Anterior cingulate cortex (tissue), 58 donors: ENCODE measurements at places on chromosomes 2 and 18.

GRCh38 chr2:33051586-33052360 is 105.0 kb downstream of the LTBP1 start:
- no peak for DNase-seq

- DNase-seq = no peak
Observed at GRCh38 chr2:69781321-69782248, 39.7 kb downstream of the ANXA4 start.

DNA sequence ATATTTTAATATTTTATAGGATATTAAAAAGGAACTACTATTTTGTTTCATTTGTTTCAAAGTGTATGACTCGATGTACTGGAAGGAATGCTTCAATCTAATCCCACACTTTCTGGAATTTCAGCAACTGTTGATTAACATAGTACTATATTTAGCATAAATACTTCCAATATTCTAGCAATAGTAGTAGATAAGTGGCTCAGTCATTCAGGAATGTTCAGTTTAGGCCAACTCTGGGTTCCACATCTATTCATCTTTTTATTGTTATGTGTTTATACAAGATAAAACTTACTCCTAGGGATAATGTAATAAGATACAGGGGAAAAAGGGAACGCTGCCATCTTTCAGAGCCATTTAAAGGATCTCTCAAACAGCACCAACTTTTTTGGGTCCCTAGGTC is 22.3 kb upstream of the ORC2 start:
- DNase-seq = no peak

DNA sequence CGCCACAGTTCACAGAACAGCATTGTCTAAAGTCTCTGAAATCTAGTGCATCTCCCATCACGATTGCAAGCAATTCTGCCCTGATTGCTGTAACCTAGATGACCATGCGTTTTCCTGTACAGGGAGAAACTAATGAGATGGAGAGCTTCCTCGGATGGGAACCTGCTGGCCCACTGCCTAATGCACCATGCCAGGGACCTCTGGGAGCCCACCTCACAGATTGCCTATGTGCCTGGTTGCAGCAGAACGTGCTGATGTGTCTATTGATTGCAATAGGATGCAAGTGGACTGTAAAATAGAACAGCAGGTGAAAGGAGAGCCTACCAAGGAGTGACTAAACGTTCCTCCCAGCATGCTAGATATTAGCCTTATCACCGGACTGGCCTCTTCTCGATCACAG is 141.0 kb upstream of the RAB12 start:
- no peak for DNase-seq

DNA sequence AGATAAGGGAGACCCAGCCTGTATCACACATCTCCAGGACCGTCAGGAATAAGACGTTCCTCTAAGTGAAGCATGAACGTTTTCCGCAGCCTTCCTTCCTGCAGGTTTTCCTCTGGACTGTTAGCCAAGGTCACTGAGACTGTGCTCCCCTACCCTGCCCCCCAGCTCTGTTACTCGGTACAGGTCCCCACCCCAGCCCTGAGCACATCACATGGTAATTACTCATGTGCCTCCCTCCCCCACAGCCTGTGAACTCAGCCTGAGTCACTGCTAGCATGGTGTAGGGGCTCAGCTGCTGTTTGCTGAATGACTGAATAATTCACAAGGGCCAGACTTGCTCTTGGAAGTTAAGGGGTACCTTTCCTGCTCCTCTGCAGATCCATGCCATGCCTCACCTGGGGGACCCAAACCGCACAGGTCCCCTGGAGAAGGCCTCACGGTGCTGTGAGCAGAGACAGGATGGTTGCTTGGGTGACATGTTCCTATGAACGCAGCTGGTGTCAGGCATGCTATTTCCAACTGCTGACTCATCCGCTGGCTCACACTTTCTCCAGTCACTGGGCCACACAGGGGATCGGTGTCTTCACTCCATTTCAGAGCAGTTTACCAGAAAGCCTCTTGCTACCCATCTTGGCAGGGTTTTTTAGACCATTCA is 88.2 kb downstream of the PLB1 start:
- peak; percentile 55 for DNase-seq

DNA sequence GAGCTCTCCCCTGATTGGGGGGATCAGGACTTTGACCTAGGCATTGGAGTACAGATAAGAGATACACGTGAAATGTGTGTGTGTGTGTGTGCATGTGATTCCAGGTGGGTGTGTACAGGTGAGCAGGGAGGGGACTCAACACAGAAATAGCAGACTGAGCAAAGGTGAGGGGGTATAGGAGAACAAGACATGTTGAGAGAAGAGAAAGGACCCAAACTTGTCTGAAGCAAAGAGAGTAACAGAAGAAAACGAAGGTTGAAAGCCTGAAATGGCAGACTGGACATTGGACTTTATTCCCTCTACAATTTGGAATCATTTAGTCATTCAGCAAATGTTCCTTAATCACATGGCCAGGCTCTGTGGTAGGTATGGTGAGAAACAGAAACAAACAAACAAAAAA is 23.3 kb downstream of the MRO start:
- no peak for DNase-seq

DNA sequence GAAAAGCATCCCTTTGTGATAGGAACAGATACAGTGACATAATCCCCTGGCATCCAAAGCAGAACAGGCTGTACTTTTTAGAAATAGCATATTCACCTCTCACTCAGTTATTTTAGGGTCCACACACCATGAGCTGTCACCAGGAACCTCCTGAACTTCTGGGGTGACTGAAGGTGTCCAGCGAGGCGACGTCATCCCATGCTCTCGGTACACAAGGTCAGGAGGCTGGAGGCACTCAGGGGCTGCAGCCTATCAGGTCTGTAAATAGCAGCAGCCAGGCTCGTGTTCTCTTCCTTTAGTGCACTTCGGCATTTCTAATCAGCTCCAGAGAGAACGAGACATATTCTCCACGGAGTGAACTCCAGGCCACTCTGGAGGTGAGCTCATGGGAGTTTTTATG is 98.3 kb downstream of the GATA6 start:
- DNase-seq = no peak

DNA sequence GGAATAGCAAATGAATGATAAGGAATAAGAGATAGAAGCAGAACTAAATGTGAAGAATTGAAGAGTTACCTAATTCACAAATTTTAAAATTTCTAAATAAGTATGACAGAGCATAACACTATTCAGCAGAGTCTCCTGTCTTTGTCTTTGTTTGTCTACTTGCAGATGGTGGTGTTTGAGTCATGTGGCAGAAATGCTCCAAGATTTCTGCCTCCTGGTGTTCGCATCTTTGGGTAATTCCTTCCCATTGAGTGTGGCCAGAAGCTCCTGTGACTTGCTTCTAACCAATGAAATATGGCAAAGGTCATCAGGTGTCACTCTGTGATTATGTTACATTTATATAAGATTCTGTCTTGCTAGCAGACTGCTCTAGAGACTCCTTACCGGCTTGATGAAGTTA is 45.6 kb upstream of the GALNT3 start:
- no peak for DNase-seq

GRCh38 chr2:75303227-75303626 is 103.9 kb upstream of the TACR1 start:
- no peak for DNase-seq

- no peak for DNase-seq
Observed at GRCh38 chr2:105783151-105783738, 38.5 kb downstream of the NCK2 start.

DNA sequence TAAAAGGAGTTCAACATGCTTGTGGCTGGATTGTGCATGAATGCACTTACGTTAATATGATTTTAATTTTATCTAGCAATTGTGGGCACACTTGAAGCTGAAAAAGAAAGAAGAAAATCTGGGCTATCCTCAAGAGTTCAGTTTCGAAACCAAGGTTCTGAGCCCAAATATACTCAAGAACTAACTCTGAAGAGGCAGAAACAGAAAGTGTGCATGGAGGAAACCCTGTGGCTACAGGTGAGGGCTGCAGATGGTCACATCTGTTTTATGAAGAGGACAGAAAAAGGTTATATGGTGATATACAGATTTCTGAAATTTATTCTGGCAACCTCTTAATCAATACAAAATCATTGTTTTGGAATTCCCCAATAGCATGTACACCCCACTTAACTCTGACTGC is 57.3 kb downstream of the ITGA6 start:
- no peak for DNase-seq

GRCh38 chr18:36360256-36360909 is 62.9 kb downstream of the FHOD3 start:
- DNase-seq = no peak

- DNase-seq = no peak
Observed at GRCh38 chr2:37774976-37775907, 103.8 kb upstream of the CDC42EP3 start.

DNA sequence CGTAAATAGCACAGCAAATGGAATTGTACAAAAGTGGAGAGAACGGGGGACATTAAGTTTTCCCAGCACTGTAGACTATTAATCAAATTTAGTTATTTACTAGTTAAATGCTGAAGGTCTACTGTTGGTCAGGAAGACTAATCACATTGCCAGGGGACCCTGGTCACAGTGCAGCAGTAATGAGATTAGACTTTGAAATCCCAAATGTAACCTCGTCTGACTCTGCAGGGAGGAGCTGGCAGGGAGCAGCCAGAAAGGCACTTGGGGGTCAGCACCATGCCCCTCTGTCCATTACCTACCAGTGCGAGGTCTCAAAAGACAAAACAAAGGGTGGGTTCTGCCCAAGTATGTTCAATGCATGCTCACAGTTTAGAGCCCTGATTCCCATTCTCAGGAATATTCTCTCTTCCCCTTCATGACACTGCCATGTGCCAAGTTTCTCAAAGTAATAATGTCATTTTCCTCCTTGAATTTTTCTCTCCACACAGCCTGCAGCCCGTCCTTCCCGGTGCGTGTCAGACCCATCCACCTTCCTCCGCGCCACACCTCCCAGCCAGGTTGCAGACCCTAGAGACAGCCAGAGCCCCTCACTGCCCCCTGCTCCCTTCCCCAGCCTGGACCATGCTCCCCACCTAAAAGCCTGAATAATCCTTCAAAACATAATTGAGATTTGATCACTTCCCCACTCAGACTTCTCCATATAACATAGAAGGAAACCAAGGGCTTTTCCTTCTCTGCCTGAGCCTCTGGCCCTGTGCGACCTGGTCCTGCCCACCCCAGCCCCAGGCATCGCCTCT is 52.5 kb downstream of the TMEM18 start:
- no peak for DNase-seq

- DNase-seq = no peak
Observed at GRCh38 chr2:241750076-241750840, 15.8 kb downstream of the D2HGDH start.

DNA sequence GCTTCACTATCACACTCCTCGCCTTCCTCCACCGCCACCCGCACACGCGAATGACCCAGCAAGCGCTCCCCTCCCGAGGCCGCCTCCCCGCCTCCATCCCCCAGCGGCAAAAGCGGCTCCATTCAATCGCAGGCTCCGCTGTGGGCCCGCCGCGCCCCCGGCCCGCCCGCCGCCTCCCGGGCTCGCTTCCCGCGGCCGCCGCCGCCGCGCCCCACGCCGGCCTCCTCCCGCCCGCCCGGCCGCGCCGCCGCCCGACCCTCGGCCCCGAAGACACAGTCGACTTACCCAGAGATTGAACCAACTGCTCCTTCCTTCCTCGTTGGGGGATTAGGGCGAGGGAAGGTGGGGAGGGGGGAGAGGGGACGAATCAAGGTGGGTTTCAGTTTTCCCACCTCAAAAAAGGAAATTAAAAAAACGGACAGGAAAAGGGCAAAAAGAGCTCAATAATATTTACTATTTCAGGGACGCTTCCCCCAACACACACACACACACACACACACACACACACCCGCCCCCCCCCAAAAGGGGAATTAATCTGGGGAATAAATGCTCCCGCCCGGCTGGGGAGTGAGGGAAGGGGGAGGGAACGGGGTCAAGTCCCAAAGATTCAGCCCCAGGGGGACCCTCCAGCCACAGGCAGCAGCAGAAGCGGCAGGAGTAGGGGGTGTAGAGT is 743 bp downstream of the XPO1 start:
- DNase-seq = peak; percentile 71

DNA sequence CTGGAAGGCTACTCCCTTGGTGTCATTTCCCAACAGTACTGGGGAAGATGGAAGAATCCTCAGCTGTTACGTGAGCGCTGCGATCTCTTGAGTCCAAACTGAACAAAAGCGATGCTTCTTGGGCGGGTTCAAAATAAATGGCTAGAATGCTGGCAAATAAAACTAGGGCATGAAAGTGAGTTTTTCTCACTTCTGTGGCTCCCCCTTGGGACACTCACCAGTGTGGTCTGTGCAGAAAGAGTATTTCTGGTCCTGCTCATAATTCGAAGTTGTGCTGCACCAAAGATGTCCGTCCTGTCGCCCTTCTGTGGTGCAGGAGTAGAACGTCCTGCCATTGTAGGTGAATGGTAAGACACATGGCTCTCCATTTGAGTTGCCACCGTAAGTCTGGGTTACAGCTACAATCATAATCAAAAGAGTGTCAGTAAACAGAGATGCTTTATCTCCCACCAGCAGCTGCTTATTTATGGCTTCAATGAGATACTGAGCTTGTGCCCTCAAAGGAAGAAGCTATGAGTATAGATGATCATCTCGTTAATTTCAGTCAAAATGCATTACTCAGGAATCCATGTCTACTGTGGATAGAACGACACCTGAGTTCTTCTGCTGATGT is 11.8 kb downstream of the FN1 start:
- no peak for DNase-seq

GRCh38 chr2:49950646-49951045 is 796.3 kb upstream of the FSHR start:
- no peak for DNase-seq

GRCh38 chr2:240949791-240950705 is 43.9 kb downstream of the CROCC2 start:
- no peak for DNase-seq

GRCh38 chr2:30886080-30886479 is 78.8 kb upstream of the CAPN13 start:
- no peak for DNase-seq

GRCh38 chr2:171688129-171688465 is 828 bp downstream of the DYNC1I2 start:
- DNase-seq = no peak

DNA sequence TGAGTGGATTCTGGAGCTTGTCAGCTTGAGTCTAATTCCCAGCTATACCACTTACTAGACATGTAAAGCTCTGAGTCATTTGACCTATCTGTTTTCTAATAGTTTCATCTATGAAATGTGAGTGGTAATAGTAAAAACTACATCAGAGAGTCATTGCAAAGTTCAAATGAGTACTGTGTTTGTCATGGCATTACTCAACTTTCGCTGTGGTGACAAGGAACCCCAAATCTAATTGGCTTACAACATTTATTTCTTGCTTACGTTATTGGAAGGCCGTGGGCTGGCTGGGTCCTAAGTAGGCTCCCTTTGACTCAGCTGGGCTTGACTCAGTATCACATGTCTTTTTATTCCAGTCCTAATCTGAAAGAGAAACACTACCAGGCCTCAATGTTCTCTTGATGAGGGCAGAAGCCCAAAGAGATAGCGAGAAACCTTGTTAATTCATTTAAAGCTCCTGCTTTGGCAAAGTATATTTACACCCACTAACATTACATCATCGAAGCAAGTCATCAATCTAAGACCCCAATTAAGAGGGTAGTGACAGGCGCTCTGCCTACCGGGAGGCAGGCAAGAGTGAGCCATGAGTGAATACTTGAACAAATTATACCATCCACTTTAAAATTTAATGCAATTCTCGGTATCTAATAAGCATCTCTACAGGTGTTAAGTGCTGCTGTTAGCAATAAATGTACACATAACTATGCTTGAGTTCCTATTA is 431.8 kb upstream of the SPHKAP start:
- DNase-seq = no peak
